Choroid plexus epithelial cell (primary cell): ENCODE measurements at places on chromosomes 4 and X.

GRCh38 chrX:16207634-16208033 lies 40.4 kb downstream of the MAGEB17 start:
- DNase-seq: no peak

- peak; percentile 97 for DNase-seq
Observed at GRCh38 chr4:41143311-41144039, 70.9 kb downstream of the APBB2 start.

DNA sequence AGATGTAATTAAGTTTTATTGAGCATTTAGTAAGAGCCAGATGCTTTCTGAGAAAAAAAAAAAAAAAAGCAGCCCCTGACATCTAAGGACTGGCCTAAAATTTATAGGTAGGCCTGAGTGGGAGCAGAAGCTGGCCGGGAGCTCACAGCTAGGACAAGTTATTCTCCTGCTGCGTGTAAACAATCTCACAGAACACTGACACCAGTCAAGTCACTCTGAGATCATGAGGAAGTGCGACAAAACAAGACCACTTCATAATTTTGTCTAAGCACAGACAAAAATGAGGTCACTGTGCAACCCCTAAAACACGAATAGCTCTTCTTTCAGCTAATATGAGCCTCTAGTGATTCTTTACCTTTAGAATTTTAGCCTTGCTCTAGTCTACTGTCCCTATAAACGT lies 15.3 kb upstream of the NSUN7 start:
- no peak for DNase-seq

- peak; percentile 48 for DNase-seq
Observed at GRCh38 chrX:38192007-38192810, 28.5 kb downstream of the SRPX start.

DNA sequence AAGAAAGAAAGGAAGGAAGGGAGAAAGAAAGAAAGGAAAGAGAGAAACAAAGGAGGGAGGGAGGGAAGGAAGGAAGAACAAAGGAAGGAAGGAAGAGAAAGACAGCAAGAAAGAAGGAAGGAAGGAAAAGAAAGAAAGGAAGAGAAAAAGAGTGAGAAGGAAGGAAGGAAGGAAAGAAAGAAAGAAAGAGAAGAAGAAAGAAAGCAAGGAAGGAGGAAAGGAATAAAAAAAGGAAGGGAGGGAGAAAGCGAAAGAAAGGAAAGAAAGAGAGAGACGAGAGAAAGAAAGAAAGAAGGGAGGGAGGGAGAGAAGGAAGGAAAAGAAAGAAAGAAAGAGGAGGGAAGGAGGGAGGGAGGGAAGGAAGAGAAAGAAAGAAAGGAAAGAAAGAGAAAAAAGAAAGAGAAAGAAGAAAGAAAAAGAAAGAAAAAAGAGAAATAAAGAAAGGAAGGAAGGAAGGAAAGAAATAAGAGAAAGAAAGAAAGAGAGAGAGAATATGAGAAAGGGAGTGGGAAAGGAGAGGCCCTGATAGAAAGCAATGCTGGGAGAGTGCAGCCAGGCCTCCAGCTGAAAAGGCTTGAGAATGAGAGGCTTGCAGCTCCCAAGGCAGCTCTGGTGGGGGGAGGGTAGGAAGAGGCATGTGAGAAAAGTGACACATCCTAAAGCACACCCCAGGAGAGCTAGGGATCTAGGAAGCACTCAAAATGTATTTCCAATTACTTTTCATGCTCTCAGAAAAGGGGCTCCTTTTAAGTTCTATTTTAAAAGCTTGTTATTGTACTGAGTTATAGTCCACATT lies 134.0 kb upstream of the ZIC3 start:
- no peak for DNase-seq

DNA sequence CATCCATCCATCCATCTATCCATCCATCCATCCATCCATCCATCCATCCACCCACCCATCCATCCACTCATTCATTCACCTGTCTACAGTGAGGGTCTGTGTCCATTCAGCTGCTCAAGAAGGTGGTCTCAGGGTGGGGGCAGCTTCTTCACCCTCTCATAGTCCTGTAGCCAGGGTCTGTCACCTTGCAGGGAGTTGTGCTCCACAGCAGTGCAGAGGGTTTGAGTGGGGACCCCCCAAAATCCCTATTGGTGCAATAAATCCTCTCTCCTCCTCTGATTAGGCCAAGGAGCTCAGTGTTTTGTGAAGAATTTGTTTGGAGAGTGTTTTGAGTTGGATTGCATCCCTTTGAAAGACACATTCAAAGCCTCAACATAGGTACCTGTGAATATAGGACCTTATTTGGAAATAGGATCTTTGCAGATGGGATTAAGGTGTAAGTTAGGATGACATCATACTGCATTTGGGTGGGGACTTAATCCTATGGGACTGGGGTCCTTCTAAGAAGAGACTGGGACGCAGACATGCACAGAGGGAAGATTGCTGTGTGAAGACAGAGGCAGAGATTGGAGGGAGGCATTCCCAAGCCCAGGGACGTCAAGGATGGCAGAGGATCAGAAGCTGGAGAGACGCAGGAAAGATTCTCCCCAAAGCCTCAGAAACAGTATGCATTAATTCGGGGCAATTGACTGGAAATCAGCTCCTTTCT lies 12.0 kb downstream of the P2RY8 start:
- DNase-seq: no peak

- DNase-seq: no peak
Observed at GRCh38 chrX:93169771-93170170, 503.6 kb downstream of the NAP1L3 start.

DNA sequence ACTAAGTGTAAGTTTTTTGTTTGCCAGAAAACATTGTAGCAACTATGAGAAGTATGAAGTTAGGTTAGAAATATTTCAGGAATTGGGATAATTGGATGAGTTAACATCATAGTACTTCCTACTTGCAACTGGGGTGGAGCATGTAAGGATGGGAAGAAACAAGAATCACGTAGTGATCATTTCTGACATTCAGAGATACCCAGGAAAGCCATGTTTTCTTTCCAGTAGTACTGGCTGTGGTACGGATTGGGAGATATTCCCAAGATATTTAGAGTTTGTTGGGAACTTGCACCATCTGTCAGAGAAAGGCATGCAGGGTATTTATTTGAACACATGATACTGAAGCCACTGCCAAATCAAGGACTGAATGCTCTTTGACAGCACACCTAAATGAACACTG lies 87.6 kb upstream of the SLC4A4 start:
- no peak for DNase-seq

DNA sequence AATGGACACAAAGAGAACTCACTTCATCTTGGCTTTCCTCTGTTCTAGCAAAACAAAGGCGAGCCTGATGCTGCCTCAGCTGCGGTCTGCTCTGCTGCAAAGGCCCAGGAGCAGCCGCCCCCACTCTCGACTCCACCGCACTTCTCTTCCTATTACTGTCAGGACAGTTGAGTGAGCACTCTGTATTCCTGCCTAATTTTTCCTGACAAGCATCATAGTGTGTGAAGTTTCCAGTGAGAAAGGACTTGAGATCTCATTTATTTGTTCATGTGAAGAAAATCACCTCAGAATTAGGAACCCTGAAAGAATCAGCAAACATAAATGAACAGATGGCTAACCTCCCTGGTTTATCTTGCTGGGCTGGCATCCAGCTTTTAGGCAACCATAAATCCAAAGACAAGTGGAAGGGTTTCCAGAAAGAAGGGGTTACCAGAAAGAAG lies 15.6 kb downstream of the SCARB2 start:
- DNase-seq: peak; percentile 81

DNA sequence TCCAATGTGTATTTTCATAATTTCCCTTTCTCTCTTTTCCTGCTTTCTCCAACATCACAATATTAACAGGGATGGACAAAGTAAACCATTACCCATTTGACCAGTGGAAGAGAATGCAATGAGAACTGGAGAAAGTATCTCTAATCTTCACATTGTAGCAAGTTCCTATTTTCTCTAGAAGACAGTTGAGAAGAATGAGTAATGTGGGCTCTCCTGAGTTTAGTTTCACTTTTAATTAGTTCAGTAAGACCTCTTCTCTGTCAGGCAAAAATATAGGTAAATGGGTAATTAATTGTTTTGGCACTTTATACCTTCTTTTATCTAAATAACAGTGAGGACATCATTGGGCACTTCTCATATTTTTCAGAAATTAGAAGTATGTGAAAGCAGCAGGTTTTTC lies 602.0 kb downstream of the GLUD2 start:
- DNase-seq: peak; percentile 20

- no peak for DNase-seq
Observed at GRCh38 chr4:35229021-35229420, 1015.3 kb downstream of the ARAP2 start.
